ENCODE measurements at places on chromosomes 3 and 15.
A peak's percentile ranks its signal among the peaks of the same experiment; 100 is the strongest.

- peaks cover 3% of the 10 kb centered on the region for H3K4me1 ChIP-seq
- H3K36me3 ChIP-seq, result no peaks in the 10 kb centered on the region
Observed at GRCh38 chr3:33438881-33439545, 1.2 kb downstream of the UBP1 start.

- no peaks in the 10 kb centered on the region for H3K27me3 ChIP-seq
- peak overlapping the region; percentile 16 for H3K4me3 ChIP-seq
- H3K4me1 ChIP-seq, result no peaks in the 10 kb centered on the region
- H3K36me3 ChIP-seq, result no peaks in the 10 kb centered on the region
- H3K27ac ChIP-seq, result no peak overlapping the region
- peak; percentile 57 for ATAC-seq
Observed at GRCh38 chr3:178966299-178967176, 105.1 kb downstream of the ZMAT3 start.

DNA sequence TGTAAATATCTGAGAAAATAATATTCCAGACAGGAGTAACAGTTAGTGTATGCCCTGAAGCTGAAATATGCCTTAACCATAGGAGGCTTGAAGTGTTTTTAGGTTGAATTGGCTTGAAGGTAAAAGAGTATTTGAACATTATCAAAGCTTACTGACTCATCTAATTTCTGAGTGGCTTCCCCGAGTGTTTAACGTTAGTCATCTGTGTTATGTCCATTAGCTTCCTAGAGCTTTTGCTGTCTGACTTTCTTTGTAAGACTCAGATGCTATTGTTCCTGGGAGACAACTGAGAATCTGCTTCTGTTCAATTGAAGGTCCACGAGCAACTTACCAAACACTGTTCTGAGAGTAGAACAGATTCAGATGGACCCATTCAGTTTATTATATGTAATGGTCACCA lies 656.8 kb upstream of the NECTIN3 start:
- H3K27ac ChIP-seq, result no peak overlapping the region
- no peak for ATAC-seq
- no peaks in the 10 kb centered on the region for H3K27me3 ChIP-seq
- H3K36me3 ChIP-seq, result no peaks in the 10 kb centered on the region
- no peaks in the 10 kb centered on the region for H3K4me1 ChIP-seq
- no peak overlapping the region for H3K4me3 ChIP-seq

DNA sequence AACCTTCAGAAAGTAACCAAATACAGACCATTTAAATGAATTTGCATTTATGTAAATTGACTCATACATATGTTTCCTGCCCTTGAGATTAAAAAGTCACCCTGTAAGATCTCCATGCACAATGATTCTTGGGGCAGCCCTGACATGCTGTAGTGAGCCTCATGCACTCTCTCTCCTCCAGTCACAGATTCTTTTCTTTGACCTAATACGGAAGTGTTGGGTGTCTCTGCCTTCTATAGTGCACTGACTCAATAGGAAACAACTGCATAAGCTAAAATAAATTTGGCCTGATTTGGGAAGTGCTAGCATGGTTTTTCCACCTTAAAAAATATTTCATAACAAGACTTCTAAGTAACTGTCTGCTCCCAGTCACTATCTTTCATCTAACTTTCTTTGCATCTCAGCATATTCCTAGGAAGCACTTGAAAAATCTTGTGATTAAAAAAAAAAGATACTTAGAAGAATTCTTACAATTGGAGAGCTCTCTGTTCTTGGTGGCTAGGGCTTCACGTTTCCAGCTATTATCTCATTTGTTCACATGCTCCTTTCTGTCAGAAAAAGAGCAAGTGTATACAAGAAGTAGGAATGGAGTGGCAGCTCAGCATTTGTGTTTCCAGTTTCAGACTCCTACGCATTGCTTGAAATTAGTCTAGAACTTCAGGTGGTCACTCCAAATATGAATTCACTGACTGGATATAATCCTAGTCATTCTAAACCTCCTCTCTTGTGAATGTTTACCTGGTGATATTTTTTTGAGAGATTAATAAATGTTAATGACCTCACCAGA lies 207.9 kb upstream of the COL8A1 start:
- no peaks in the 10 kb centered on the region for H3K36me3 ChIP-seq
- H3K4me3 ChIP-seq, result no peak overlapping the region

DNA sequence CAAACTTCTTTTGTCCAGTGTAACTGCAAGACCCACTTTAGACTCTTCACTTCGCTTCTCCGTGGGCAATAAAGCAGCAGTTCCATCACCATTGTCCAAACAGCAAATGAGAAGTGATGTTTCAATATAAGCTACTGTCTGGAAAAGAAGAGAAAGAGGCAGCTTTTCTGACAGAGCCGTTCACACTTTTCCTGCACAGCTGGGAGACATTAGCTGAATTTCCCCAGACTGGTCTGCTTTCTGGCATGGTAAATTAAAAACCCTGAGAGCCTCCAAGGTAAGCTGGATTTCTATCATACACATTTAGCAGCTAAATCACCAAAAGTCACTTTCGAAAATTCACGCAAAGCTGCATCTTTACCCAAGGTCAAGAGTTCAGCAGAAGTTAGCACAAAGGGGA lies 108.5 kb upstream of the CMC1 start:
- no peaks in the 10 kb centered on the region for H3K36me3 ChIP-seq
- H3K4me1 ChIP-seq, result peaks cover 1% of the 10 kb centered on the region
- no peak overlapping the region for H3K4me3 ChIP-seq
- no peak for ATAC-seq

GRCh38 chr15:81111510-81112470 lies 22.3 kb upstream of the CFAP161 start:
- no peaks in the 10 kb centered on the region for H3K36me3 ChIP-seq
- no peak overlapping the region for H3K4me3 ChIP-seq
- no peak for ATAC-seq
- H3K27ac ChIP-seq, result no peak overlapping the region
- H3K4me1 ChIP-seq, result no peaks in the 10 kb centered on the region

GRCh38 chr15:40829115-40829514 lies 607 bp upstream of the PPP1R14D start:
- H3K27me3 ChIP-seq, result peaks cover 27% of the 10 kb centered on the region
- no peaks in the 10 kb centered on the region for H3K36me3 ChIP-seq

DNA sequence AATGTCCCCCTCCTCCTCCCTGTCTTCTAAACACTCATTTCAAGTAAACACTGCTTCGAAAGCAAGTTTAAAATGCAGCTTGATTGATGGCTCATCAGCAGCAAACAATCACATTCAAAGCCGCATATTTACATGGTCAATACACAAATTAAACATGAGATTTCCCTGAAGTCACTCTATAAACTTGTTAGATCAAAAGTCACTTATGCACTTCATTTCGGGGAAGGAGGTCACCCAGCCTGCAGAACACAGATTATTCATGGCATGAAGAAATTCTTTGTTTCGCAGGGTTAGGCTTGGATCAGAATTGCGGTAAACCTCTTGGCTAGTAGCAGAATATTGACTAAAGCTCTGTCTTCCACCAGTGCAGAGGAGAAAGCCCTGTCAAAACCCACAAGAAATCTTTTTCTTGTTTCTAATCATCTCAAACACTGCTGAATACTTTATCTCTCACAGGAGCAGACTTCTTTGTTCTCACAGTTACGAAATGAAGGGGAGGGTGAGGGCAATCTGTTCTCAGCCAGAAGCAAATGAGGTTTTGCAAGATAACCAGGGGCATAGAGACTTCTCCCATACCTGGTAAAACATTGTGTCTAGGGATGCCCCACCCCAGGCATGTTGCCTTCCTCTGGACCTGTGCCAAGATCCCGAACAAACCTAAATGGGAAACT lies 133.3 kb upstream of the CHL1 start:
- no peak overlapping the region for H3K27ac ChIP-seq
- no peak overlapping the region for H3K4me3 ChIP-seq
- peaks cover 9% of the 10 kb centered on the region for H3K27me3 ChIP-seq

DNA sequence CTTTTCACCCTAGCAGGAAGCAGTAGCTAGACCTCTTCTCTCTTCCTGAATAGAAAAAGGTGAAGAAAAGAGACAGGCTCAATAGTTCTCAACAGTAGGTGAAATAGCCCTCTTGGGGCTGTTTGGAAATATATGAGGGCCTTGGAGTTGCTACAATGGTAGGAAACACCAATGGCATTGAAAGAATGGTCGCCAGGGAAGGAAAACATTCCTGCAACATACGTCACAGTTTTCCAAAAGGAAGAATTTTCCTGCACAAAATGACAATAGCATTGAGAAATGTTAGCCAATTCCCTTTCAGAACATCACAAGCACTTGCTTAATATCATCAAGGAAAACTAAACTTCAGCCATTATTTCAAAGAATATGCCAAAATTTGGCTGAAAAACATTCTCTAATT lies 484.5 kb downstream of the IGSF11 start:
- ATAC-seq, result no peak
- no peak overlapping the region for H3K27ac ChIP-seq
- H3K27me3 ChIP-seq, result no peaks in the 10 kb centered on the region
- H3K4me1 ChIP-seq, result no peaks in the 10 kb centered on the region
- no peak overlapping the region for H3K4me3 ChIP-seq

GRCh38 chr15:69792823-69793222 lies 304.9 kb downstream of the TLE3 start:
- H3K27me3 ChIP-seq, result peaks cover 4% of the 10 kb centered on the region
- no peak overlapping the region for H3K4me3 ChIP-seq

- ATAC-seq, result no peak
- H3K4me3 ChIP-seq, result no peak overlapping the region
- H3K4me1 ChIP-seq, result peaks cover 19% of the 10 kb centered on the region
- no peaks in the 10 kb centered on the region for H3K36me3 ChIP-seq
- H3K27me3 ChIP-seq, result no peaks in the 10 kb centered on the region
- H3K27ac ChIP-seq, result no peak overlapping the region
Observed at GRCh38 chr15:71344316-71344715, 229.0 kb downstream of the THSD4 start.

- H3K27me3 ChIP-seq, result peaks cover 77% of the 10 kb centered on the region
- H3K36me3 ChIP-seq, result no peaks in the 10 kb centered on the region
- H3K4me1 ChIP-seq, result no peaks in the 10 kb centered on the region
- ATAC-seq, result peak; percentile 46
- H3K27ac ChIP-seq, result no peak overlapping the region
Observed at GRCh38 chr3:126540342-126540849, 16.4 kb downstream of the CHST13 start.

GRCh38 chr3:127254033-127254644 lies 33.7 kb downstream of the PRR20G start:
- H3K27me3 ChIP-seq, result peaks cover 18% of the 10 kb centered on the region
- no peaks in the 10 kb centered on the region for H3K4me1 ChIP-seq
- no peak overlapping the region for H3K27ac ChIP-seq
- H3K36me3 ChIP-seq, result no peaks in the 10 kb centered on the region
- no peak for ATAC-seq
- H3K4me3 ChIP-seq, result no peak overlapping the region

- H3K27me3 ChIP-seq, result no peaks in the 10 kb centered on the region
- H3K4me3 ChIP-seq, result no peak overlapping the region
- no peak overlapping the region for H3K27ac ChIP-seq
- H3K4me1 ChIP-seq, result no peaks in the 10 kb centered on the region
Observed at GRCh38 chr15:33623010-33623409, 312.2 kb downstream of the RYR3 start.

DNA sequence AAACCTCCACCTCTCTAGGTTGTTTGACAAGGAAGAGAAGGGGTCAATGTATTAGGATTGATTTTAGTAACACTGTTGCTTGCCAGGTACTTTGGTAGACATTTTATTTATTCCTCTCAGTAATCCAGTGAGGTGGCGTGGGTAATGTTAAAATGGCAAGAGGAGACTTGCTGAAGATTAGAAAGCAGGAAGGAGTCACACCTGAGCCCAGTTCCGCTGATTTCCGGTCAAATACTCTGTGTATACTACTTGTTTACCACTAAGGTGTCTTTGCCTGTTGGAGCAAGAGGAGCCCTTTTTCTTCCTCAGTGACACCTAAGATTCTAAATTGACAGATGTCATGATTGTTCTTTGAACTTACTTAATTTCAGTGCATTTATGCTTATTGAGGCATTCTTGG lies 1.7 kb downstream of the OXNAD1 start:
- H3K27me3 ChIP-seq, result no peaks in the 10 kb centered on the region
- no peak for ATAC-seq
- peaks cover 4% of the 10 kb centered on the region for H3K4me1 ChIP-seq

- H3K36me3 ChIP-seq, result no peaks in the 10 kb centered on the region
- no peaks in the 10 kb centered on the region for H3K27me3 ChIP-seq
- no peaks in the 10 kb centered on the region for H3K4me1 ChIP-seq
- no peak overlapping the region for H3K27ac ChIP-seq
- no peak overlapping the region for H3K4me3 ChIP-seq
- ATAC-seq, result no peak
Observed at GRCh38 chr3:160617636-160618035, 52.3 kb upstream of the KPNA4 start.

DNA sequence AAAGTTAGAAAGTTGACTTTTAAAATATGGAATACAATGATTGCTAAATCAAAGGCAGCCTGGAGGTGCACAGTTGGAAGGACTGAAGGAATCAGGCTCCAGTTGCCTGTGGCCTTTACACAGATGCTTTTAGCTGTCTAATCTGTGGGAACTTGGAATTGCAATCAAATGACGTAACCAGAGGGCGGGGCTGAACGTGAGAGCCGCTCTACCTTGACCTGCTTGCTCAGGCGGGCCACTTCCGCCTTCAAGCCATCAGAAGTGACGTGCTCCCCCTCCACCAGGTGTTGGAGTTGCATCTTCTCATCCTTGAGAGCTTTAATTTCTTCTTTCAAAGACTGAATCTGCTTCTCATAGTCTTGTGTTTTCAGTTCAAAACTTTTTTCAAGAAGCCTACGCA lies 37.7 kb upstream of the GNB5 start:
- H3K4me1 ChIP-seq, result no peaks in the 10 kb centered on the region
- H3K27ac ChIP-seq, result no peak overlapping the region
- H3K4me3 ChIP-seq, result no peak overlapping the region
- H3K36me3 ChIP-seq, result no peaks in the 10 kb centered on the region
- no peak for ATAC-seq

- no peaks in the 10 kb centered on the region for H3K4me1 ChIP-seq
- no peak overlapping the region for H3K4me3 ChIP-seq
- no peak for ATAC-seq
- H3K27ac ChIP-seq, result no peak overlapping the region
- no peaks in the 10 kb centered on the region for H3K27me3 ChIP-seq
- H3K36me3 ChIP-seq, result no peaks in the 10 kb centered on the region
Observed at GRCh38 chr3:105559856-105560255, 193.1 kb downstream of the ALCAM start.

GRCh38 chr3:147395899-147396711 lies 10.2 kb downstream of the ZIC4 start:
- H3K36me3 ChIP-seq, result no peaks in the 10 kb centered on the region
- no peak overlapping the region for H3K4me3 ChIP-seq
- ATAC-seq, result no peak
- H3K27ac ChIP-seq, result no peak overlapping the region

- H3K36me3 ChIP-seq, result no peaks in the 10 kb centered on the region
- no peak for ATAC-seq
- no peak overlapping the region for H3K27ac ChIP-seq
Observed at GRCh38 chr15:66933932-66934867, 131.2 kb upstream of the SMAD3 start.

DNA sequence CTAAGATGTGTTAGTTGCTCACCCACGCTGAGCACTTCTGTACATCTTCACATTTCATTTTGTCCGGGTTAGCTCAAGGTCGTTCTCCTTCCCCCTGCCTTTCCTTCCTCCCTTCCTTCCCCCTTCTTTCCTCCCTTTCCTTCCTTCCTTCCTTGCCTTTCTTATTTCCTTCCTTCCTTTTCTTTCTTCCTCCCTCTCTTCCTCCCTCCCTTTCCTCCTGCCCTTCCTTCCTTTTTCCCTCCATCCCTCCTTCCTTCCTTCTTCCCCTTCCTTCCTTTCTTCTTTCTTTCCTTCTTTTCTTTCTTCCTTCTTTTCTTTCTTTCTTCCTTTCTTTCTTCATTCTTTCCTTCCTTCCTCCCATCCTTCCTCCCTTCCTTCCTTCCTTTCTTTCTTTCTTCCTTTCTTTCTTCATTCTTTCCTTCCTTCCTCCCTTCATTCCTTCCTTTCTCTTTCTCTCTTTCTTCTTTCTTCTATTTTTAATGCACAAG lies 129.8 kb downstream of the FAM174B start:
- H3K4me3 ChIP-seq, result no peak overlapping the region
- H3K27me3 ChIP-seq, result no peaks in the 10 kb centered on the region

Measured in gastroesophageal sphincter (tissue), 4 donors.